ENCODE measurements at places on chromosomes 11 and 22.
A peak's percentile ranks its signal among the peaks of the same experiment; 100 is the strongest.

- DNase-seq, result no peak
Measured at GRCh38 chr11:122538060-122538459, 117.5 kb upstream of the UBASH3B start.

DNA sequence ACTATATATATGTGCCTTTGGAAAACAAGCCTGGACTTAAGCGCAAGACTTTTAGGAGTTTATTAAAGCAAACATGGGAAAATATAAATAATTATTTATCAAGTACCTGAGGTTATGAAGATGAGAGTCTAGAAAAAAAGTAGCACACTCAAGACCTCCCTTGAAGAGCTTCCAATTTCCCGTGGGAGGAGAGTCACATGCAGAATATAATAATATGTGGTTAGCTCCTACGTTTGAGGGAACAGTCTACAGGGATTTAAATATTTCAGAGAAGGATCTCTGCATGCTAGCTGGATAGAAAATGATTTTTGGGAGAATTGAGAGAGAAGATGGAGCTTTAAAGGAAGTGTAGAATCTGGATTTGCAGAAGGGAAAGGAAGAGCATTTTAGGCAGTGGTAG lies 183.8 kb downstream of the SWAP70 start:
- DNase-seq, result no peak

GRCh38 chr11:87259736-87260135 lies 222.0 kb downstream of the TMEM135 start:
- DNase-seq, result no peak

GRCh38 chr11:122137078-122137793 lies 21.2 kb upstream of the BLID start:
- peak; percentile 41 for DNase-seq

GRCh38 chr22:31150615-31151014 lies 9.4 kb upstream of the RNF185 start:
- no peak for DNase-seq

GRCh38 chr11:94938095-94939055 lies 35.0 kb downstream of the CWC15 start:
- DNase-seq, result peak; percentile 85

GRCh38 chr11:65209711-65210360 lies 28.1 kb downstream of the CAPN1 start:
- DNase-seq, result no peak

GRCh38 chr11:123264431-123264780 lies 69.4 kb upstream of the CLMP start:
- DNase-seq, result no peak

GRCh38 chr11:34030382-34030781 lies 21.1 kb upstream of the CAPRIN1 start:
- no peak for DNase-seq

GRCh38 chr11:64500176-64501013 lies 90.6 kb upstream of the SLC22A12 start:
- DNase-seq, result no peak

DNA sequence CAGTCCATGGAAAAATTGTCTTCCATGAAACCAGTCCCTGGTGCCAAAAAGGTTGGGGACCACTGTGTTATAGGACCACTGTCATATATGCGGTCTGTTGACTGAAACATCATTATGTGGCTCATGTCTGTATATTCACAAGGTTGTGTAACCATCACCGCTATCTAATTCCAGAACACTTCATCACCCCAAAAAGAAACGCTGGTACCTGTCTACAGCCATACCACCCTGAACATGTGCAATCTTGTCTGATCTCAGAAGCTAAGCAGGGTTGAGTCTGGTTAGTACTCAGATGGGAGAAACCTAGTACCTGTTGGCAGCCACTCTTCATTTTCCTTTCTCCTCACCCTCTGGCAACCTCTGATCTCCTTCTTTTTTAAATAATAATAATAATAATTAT lies 12.9 kb upstream of the PIK3IP1 start:
- no peak for DNase-seq

DNA sequence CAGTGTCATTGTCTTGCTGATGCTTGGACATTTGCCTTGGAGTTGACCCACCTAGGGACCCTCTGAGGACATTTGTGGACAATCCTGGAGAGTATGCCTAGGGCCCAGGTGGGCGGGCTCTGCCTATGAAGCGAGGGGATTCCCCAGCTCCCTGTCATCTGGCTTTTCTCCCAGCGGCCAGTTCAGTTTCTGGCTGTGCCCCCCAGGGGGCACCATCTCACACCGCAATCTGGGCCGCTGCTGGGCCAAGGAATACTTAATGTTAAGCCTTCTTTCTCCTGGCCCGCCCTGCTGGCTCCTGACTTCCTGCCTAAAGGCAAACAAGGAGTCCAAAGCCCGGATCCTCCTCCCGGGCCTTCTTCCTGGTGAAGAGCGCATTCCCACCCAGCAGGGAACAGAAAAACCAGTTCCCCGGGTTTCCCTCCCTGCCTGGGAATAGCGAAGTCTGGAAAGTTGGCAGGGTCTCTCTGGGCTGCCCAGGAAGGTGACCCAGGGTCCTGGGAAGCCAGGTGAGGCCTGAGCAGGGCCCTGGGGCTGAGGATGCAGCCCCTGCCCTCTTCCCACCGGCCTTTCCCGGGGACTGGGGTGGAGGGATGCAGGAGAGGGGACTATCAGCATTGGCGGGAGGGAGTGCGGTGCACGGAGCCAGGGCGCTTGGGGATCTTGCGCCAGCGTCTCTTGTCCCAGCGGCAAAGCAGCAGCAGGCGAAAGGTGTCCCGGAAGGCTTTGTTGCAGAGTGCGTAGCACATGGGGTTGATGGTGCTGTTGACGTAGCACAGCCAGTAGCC lies 11.9 kb downstream of the CHRM1 start:
- peak; percentile 67 for DNase-seq

DNA sequence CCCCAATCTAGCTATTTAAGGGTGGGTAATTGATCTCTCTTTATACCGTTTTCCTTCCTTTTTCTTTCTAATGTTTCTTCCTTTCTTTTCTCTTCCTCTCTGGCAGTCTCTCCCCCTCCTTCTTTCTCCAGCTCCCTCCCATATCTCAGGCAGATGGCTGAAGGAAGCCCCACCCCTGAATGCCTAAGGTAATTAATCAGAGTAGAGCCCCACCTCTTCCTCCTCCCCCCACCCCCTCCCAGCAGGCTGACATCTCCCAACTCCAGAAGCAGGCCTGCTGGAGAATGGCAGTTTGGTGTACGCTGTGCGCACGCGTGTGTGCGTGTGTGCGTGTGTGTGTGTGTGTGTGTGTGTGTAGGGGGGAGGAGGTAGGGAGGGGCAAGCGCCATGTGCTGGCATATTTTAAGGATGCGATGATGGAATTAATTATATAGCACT lies 122.6 kb downstream of the APOL5 start:
- DNase-seq, result peak; percentile 91

DNA sequence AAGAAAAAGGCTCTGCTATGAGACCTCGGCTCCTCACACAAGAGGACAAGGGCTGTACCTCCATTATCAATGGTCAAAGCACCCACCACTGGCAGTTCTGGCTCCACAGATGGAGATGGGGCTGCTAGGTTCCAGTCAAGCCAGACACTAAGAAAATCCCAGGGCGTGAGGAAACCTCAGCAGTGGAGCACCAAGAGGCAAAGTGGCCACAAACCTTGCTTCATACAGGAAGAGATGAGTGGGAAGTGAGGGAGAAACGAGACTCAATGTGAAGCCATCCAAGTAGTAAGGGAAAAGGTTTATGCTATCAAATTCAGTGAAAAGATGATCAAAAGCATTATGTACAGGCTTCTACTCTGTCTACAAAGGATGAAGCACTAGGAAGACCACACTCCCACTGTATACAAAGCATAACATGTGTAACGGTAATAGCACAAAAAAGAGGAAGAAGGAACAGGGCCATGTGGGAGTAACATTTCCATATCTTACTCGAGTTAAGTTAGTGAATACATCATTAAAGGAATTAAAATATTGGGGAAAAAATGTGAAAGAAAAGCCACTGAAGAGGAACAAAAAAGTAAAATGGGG lies 27.0 kb downstream of the POLDIP3 start:
- DNase-seq, result no peak

- DNase-seq, result no peak
Measured at GRCh38 chr22:36938028-36938425, 24.6 kb downstream of the CSF2RB start.

DNA sequence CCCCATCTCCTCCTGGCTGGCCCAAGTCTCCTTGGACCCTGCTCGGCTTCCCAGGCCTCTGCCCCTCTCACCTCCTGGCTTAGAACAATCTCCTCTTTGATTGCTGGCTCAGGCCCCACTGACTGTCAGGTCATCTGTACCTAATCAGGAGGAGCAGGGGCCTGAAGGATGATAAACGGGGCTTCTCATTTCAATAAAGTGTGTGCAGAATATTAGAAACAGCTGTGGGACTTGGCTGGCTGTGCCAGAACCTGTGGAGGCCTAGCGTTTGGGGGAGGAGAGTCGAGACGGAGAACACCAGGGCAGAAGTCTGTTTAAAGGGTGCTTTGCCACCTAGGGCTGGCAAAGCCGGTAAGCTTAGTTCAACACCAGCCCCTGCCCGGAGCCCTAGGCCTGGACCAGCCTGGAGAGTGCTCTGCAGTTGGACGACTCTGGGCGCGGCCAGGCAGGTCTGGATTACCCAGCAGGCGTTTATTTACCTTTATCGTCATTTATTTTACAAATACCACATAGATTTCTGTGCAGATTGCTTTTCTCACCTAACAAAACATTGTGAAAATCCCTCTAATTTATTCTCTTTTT lies 10.1 kb upstream of the VSIG10L2 start:
- no peak for DNase-seq

- DNase-seq, result no peak
Measured at GRCh38 chr11:105401269-105401809, 208.5 kb upstream of the GRIA4 start.

DNA sequence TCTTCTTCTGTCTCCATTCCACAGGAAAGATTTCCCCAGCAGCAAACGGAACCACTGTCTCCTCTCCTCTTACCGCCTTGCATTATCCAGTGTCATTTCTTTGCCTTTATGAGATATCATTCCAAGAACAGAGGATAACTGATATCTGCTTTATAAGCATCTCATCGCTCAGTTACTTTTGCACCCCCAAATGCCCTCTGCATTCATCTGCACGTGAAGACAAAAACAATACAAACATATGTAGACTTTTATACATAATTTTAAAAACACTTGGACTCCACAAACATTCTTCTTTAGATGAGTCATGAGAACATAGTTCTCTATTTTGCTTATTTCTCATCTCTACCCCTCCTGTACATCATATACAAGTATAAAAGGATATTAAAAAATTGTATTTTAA lies 512 bp upstream of the OR51T1 start:
- DNase-seq, result no peak

DNA sequence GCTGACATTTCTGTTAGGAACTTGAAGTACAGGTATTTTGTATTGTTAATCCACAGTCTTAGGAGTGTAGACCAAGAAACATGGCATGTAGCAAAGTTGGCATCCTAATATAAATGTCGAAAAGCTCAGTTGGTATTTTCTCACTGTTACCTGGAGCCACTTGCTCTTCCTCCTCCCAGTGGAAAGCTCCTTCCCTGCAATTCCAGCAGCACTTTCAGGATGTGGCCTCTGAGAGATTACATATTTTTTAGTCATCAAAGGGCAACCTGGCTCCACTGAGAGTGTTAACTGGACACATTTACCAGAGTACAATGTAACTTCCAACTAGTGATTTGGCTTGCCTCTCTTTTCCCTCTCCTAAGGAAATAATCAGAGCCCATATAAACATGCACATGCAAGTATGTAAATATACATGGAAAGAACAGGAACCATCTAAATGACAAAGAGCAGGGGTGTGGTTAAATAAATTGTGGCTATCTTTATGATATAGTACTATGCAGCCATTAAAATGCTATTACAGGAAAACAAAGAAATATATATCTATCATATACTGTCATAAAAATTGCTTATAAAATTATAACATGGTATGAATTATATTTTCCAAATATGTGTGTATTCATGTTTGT lies 14.3 kb upstream of the EED start:
- no peak for DNase-seq

DNA sequence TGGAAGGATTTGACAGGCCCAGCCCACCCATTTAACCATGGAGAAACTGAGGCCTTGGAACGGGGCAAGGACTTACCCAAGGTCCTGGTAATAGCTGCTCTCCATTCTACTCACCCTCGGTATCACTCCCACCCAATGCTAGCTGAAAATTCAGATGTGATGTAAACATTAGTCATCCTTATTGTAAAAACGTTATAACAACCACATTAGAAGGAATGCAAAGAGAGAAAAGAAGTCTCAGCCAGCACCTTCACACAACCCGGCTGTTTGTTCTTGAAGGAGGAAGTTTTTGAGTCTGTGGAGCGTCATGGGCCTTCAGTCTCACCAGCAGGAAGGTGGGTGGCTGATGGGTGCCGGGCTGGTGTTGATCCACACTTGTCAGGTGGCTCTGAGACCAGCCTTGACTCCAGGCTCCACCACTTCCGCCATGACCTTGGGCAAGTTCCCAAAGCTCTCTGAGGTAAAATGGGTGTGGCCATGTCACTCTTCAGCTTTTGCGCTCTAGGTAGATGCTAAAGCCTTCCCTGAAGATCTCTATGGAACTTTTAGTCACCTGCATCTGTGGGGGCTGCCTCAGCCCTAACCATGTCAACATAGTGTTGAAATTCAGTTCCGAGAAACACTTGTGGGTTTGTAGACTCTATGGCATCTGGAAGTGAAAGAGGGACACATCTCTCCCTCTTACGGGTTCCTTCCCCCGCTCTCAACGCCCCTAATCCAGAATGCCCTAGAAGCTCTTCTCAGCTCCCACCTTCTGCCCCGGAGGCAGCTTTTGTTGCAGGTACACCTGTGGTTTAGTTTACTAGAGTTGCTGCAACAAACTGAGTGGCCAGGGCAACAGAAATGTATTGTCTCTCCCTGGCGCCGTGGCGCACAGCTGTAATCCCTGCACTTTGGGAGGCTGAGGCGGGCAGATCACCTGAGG lies 14.8 kb downstream of the CD6 start:
- no peak for DNase-seq

DNA sequence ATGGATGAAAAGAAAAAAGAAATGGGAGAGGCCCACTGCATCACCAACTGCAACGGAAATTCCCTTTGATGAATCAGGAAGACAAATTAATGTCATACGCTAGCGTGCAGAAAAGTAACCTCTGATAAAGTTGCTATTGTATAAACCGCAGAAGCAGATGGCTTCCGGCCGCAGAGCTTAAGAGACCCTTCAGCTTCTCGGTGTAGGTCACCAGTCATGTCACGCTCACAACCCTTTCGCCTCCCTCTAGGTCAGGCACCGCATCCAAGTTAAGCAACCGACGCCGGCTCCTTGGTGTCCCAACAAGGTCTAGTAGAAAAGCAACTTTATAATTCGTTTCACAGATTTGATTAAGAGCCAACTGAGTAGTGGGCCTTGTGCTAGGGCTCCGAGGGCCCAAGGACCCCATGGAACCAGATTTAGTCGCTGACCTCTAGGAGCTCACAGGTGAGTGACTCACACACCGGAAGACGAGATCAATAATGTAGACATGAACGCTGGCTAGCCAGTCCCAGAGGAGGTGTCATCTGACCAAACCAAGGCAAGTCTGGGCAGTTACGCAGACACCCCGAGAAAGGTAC lies 1.2 kb upstream of the ZFP91 start:
- peak; percentile 57 for DNase-seq

All from kidney glomerular epithelial cell (primary cell).